Stomach (tissue), 19 donors: ENCODE measurements at places on chromosomes 16 and 17. TPM values are rescaled to one million over a fixed set of nuclear protein-coding genes. Genes with fewer than 3 reads are reported as not detected.

DNA sequence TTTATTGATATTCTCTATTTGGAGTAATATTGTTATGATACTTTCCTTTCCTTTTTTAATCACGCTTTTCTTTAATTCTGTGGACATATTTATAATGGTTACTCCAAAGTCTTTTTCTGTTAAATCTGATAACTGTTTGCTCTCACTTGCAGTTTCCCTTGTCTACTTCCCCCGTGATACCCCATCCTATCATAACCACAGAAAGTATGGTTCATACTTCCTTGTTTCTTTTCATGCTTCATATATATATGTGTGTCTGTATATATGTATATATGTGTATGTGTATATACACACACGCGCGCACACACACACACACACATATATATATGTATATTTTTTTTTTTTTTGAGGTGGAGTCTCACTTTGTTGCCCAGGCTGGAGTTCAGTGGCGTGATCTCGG, 23.5 kb downstream of the SPECC1 start:
- DNase-seq = no peak

DNA sequence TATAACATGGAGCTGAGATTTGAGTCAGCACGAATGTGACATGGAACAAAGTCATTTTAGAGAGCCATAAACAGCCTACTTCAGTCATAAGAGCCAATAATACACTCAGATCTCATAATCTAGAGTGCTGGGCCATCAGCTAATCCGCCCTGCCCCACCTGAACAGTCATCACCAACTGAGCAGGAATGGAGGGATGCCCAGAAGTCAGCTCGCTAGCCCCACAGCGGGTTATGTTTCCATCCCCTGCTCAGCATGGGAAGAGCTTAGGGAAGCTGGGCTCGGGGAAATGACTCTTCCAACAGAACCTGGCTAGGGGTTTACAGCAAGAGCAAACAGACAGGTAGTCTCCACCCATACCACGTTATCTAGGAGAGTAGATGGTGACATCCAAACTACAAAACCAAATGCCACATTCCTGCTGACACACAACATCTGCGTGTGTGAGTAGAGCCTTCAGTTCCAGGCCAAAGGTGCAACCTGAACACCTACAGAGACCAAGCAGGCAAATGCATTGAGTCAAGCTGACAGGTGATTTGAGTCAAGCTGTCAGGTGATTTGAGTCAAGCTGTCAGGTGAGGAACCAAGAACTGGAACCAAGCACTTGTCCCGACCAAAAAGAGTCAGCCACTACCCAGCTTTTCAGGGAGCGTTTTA, 2.0 kb downstream of the TMEM11 start:
- DNase-seq = no peak

DNA sequence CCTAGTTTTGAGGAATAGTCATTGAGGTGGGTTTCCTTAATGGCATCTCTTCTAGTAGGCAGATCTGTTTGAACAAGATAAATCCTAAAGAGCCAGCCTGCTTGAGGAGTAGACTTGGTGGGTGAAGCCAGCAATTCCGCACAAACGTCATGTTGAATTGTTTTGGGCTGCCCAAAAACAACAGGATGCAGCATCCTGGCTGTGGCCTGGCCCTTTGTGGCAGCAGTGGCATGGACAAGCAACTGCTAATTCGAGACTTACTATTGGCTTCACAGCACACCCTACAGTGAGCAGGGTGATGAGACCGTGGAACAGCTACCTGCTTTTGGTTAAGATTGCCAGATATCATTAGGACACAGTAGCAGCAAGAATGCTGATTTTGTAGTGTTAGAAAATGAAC, 9.3 kb upstream of the VPS4A start:
- no peak for DNase-seq

- DNase-seq = peak; percentile 74
These were observed 4.7 kb upstream of the MMP15 start for GRCh38 chr16:58020628-58021521.

DNA sequence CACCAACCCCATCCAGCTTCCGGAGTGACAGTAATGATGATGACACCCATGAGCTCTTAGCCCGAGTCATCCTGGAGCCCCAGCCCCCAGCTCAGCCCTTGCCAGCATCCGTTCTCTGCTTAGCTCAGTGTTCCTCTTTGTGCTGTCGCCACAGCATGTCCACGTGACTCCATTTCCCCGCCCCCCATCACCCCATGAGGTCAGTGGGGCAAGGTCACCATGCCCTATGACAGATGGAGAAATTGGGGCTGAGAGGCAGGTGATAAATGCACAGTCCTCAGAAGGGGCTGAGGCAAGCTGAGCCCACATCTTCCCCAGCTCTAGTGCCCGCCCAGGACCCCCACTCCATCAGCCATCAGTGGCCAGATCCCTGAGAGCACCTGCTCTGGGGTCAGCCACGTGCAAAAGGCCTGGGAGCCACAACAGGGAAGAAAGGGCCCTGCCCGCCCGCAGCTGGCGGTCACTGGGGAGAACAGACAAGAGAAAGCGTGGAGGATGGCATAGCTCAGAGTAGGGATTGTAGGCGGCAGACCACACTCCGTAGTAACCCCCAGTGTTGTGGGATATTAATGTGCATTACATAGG, 17.1 kb downstream of the ITGB4 start:
- DNase-seq = no peak

The USB1 gene
- total RNA-seq = 4.1 TPM

The PRM2 gene
- not detected for total RNA-seq

The KRT36 gene
- not detected for total RNA-seq
